Activated effector memory CD4-positive, alpha-beta T cell treated with Interleukin-2 at 50 U/mL for 16 hours (primary cell): ENCODE measurements at places on chromosomes 11 and 22.

- DNase-seq = no peak
Measured at GRCh38 chr11:46279126-46280099, 2.0 kb downstream of the CREB3L1 start.

- DNase-seq = no peak
Measured at GRCh38 chr11:70159627-70160570, 43.2 kb upstream of the FADD start.

- no peak for DNase-seq
Measured at GRCh38 chr11:8811571-8811970, 99.4 kb upstream of the AKIP1 start.

- no peak for DNase-seq
Measured at GRCh38 chr11:44305026-44305469, 4.9 kb downstream of the ALX4 start.

GRCh38 chr11:97961431-97961830 lies 1059.3 kb upstream of the CNTN5 start:
- DNase-seq = no peak

DNA sequence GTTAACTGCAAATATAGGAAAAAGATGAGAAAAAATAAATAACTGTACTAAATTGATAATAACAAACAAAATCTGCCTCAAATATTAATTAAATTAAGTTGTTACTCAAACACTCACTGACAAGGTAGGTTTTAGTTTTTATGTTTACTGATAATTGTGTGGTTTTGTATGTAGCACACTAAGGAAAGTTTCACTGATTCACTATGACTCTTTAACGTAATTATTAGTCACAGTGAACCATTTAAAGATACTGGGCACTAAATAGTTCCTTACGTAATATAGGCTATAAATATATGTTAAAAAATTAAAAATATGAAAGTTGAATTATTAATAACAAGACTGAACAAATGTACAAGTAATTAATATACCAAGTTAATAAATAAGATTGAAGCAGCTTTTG lies 2330.0 kb upstream of the RAG2 start:
- no peak for DNase-seq

DNA sequence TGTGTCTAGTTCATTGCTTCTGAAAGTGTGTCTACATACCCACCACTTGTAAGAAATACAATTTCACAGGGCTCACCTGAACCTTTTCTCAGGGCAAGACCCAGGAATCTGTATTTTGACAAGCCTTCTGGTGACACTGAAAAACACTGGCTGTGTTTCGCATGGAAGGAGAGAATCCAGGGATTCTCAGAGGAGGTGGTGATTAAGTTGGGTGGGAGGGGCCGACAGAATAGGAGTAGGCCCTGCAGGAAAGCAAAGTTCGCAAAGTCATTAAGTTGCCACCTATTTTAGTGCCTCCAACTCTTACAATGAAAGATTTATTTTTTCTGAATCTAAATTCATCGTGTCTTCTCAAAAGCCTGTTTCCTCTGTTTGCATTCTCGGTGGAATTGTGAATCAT lies 186.8 kb downstream of the FAT3 start:
- DNase-seq = no peak

DNA sequence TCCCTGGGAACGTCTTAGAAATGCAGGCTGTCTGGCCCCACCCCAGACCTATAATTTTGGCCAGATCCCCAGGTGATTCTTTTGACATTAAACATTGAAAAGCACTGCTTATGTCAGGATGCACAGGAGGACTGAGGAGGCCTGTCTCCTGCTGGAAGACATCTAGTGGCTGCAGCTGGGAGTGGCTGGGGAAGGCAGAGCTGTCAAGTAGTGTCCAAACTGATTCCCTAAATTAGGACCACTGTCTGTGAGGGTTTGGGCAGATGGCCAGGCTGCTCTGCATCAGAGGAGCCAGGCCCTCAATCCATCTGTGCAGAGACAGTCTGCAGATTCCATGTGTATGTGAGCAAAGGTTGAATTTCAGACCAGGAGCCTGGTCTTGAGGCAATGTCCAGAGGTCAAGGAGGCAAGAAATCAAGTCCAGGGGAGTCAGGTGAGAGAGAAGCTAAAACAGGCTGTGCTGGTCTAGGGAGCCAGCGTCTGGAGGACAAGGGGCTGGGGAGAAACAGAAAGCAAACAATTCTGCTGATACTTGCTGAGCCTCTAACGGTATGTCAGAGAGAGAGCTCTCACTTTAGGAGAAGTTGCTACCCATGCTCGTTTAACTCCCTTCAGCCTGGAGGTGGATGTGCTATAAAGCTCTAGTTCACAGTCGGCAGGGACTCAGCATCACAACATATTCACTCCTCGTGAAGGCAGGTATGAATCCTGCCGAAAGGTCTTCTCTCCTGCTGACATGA lies 15.3 kb upstream of the SYTL2 start:
- DNase-seq = no peak

- peak; percentile 32 for DNase-seq
Measured at GRCh38 chr22:17213976-17214375, 5.3 kb downstream of the ADA2 start.

DNA sequence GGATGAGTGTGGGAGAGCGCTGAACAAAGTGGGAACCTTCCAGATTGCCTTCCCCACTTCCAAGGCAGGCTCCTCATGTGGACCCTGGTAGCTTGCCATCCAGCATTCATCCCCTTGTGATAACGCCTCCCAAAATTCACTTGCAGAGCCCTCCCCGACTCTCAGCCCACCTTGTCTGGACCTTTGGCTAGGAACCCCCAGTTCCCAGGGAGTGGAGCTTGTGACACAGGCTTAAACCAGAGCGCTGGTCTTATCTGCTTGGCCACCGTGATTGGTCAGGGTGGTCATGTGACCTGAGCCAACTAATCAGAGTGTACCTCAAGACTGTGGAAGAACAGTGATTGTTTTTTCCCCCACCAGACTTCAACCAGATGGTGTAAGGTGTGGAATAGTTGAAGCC lies 9.6 kb upstream of the SLC35C1 start:
- DNase-seq = no peak

GRCh38 chr11:650482-650881 lies 13.4 kb downstream of the DRD4 start:
- DNase-seq = no peak

DNA sequence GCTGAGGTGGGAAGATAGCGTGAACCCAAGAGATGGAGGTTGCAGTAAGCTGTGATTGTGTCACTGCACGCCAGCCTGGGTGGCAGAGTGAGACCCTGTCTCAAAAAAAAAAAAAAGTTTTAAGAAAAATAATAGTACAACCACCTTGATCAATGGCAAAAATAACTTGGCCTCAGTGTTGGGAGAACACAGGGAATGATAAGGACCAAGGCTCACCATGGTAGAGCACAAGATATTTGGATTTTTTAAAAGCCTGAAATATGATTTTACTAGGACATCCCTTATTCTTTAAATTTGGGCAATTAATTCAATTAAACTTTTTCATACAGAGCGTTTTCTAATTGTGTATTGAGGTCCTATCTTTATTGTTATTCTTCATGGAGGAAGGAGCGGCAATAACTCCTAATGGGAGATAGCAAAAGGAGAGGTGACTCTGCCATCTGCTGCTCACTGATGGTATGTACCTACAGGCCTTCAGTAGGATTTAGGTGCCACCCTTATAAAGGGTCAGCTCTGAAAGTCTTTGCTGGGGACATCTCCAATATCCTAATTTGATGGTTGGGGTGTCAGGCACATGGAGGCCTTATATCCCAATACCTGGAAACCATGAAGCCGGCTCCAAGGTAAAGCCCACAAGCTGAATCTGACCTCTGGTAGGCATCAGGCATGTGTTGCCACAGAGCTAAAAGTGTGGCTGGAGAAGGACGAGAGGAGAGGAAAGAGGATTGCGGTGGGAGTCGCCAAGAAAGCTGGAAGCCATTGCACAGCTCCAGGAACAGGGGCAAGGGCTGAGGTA lies 21.9 kb upstream of the POLD3 start:
- no peak for DNase-seq
